ENCODE measurements at places on chromosomes 7 and 10.

- DNase-seq: no peak
These were observed 263.6 kb upstream of the LRRN3 start for GRCh38 chr7:110827287-110827855.

GRCh38 chr7:96710544-96710943 lies 898 bp upstream of the SEM1 start:
- DNase-seq: no peak

- DNase-seq: no peak
These were observed 1.2 kb upstream of the FAM241B start for GRCh38 chr10:69628891-69629290.

DNA sequence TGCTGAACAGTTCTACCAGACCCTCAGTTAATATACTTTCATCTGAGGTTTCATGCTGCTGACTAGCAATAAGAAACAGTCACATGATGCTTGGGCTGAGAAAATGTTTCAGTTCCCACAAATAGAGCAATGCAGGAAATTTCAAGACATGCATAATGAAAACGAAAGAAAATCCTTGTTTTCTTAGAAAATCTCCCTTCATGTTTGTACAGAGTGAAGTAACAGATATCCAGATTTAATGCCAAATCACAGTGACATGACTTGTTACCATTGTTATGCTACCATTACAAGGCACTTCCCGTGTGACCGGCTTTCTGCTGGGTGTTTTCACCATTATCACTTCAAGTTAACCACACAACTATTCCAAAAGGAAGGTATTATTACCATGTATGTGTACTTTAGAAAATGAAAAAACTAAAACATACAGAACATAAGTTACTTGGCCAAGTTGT lies 121.7 kb downstream of the DOCK4 start:
- DNase-seq: no peak

DNA sequence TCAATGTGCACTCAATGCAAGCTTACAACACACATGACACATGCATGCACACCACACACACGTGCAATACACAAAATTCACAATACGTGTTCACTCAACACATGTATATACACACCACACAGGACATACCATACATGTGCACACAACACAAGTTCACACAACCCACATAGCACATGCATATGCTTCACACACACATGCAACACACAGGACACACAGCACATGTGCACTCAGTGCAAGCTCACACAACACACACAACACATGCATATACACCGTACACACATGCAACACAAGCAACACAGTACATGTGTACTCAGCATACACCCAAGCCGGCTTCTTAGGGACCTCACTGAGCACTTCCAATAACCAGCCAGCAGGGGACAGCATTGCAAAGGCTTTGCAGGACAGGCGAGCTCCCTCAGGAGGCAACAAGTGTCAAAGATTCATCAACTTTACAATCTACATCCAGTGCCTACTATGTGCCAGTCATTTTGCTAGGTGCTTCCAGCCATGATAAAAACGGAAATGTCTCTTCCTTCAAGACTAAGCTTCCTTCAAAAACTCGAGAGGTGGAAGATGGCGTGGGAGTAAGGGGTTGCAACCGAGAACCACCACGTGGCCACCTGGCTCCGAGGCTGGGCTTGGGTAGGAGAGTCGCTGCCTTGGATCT lies 61.1 kb downstream of the JCAD start:
- DNase-seq: no peak

DNA sequence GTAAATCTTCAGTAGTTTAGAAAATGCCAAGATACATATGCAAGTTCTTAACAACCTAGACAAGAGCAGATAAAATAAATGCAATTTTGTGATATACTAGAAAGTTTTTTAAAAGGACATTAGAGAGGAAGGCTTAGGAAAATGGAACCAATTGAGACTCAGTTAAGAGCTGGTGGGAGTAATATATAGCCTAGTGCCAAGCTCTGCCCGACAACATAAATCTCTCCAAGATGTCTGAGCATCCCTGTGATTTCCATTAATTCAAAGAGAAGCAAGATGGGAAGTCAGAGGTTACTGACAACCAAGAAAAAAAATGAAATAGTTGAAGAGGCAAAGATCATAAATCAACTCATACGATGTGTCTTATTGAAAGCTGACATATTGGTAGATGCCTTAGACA lies 74.5 kb downstream of the DGKB start:
- DNase-seq: no peak

- no peak for DNase-seq
These were observed 62.5 kb downstream of the NKX6-2 start for GRCh38 chr10:132723330-132723970.

- DNase-seq: no peak
These were observed 103.5 kb downstream of the SND1 start for GRCh38 chr7:127755521-127755920.
